ENCODE measurements at places on chromosomes 13 and 19.

GRCh38 chr13:46572752-46573431 is 19.9 kb downstream of the LRCH1 start:
- DNase-seq: no peak

- DNase-seq: no peak
Measured at GRCh38 chr13:43776006-43776405, 10.8 kb downstream of the ENOX1 start.

- no peak for DNase-seq
Measured at GRCh38 chr13:94286581-94286980, 192.9 kb downstream of the DCT start.

- no peak for DNase-seq
Measured at GRCh38 chr13:91135968-91136367, 211.5 kb upstream of the MIR17HG start.

DNA sequence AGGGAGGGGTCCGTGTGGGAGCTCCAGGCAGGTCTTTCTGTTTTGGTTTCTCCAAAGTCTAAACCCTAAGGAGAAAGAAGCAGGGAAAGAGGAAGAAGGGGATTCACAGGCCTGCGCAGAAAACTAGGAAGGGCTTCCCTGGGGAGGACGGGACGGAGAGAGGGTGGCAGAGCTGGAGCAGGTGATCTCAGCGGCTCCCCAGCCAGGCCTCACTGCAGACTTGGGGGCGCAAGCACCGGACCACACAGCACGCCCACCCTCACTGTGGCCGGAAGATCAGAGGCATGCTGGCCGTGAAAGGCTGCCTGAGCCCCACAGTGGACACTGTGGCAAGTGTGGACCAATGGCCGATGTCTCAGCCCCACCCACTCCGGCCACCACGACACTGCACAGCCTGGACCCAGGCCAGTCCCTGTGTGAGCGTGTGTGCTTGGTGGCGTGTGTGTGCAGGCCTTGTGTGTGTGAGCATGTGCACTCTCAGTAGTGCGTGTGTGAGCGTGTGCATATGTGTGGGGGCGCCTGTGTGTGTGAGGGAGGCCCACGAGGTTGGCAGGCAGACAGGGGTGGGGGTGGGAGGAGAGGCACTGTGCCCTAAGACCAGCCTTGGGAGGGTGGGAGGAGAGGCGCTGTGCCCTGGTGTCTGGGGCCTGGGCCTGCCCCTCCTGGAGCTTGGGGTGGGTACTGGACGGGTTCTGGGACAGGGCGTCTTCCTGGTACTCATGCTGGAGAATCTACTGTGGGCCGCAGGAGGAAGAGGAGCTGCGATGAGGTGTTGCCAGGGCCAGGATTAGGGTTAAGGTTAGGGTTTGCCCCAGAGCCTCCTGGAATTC is 15.4 kb upstream of the TMEM255B start:
- DNase-seq: no peak

DNA sequence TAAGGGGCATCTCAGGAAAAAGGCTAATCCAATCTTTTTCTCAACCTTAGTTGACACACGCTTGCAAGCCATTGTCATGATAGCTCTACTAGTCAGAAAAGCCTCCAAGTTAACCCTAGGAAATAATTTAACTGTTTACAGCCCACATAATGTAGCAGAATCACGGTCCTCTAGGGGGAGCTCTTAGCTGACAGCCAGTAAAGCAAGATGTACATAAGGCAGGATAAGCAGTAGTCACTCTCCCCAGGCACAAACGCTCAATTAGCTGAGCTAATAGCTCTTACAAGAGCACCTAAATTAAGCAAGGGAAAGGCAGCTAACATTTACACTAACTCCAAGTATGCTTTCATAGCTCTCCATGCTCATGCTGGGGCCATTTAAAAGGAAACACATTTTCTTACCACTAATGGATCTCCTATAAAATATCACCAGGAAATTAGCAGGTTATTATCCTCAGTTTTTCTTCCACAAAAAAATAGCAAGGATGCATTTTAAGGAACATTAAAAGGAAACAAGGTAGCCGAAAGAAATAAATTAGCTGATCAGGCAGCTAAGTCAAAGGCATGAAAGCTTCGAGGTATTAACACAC is 33.7 kb upstream of the ZSCAN5A start:
- DNase-seq: no peak

DNA sequence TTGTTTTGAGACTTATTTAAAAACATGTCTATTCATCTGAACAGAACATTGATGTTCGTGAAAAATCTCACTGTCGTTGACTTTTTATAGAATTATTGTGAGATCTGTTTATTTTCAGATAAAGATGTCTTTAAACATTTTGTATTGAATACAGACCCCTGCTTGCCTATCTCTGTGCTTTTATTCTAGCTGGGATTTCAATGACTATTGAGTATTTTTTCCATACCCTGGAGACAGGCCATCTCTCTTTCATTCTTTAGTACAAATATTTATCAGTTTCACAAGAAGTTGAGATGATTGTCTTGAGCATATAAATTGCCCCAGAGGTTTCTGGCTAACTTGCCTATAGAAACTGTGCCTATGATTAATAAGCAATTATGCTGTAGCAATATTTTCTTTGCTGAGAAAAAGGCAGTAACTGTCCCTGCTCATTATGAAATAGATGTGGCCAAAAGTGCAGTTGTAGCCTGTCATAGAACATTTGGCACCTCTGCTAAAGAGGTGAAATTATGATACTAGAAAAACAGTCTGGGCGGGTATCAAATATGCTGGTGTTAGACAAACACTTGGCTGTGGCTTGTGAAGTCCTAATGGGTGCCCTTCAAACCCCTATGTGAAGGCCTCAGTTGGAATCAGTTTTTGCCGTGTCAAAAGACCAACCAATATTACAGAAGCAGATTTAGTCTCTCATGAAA is 360.6 kb downstream of the HS6ST3 start:
- no peak for DNase-seq

DNA sequence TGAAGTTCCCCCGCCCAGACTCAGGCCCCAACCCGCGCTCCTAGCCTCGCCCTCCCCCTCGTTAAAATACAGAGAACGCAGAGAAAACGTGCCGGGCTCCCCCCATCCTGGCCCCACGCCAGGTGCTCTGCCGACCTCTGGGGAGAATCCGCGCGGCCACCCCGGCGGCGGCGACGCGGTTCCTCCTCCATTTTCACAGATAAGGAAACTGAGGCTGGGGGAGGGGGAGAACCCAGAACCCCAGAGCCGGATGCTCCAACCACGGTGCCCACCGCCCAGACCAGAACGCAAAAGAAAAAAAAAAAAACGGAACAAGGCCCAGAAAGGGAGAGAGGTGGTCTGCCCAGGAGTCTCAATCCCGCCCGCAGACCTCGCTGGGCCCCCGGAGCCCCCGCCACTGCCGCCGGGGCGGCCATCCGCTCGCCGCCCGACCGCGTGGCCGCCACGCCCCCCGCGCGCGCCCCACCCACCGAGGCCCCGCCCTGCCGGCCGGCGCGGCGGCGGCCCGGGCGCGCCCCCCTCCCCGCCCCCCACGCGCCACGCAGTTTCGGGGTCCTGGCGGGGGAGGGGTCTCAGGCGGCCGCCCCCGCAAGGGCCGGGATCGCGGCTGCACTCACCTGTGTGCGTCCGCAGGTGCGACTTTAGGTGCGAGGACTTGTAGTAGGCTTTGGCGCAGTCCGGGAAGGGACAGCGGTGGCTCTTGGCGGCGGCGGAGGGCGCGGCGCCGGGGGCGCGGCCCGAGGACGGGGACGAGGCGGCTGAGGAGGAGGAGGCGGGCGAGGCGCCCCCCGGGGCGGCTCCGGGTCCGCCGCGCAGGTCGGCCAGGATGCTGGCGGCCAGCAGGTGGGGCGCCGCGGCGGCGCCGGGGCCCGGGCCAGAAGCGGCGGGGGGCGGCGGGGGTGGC is 703 bp downstream of the KLF16 start:
- DNase-seq: peak; percentile 78

DNA sequence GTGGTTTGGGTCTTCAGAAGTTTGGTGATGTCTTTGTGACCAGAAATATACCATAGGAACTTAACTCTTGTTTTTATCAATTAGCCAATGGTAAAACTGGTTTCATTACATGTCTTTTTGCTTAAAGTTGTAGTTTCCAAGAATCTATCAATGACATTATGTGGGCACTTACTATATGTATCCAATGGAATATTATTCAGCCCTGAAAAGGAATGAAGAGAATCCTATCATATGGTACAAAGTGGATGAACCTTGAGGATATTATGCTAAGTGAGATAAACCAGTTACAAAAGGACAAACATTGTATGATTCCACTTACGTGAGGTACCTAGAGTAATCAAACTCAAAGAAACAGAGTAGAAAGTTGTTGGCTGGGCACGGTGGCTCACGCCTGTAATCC is 26.4 kb downstream of the RCBTB1 start:
- no peak for DNase-seq

- no peak for DNase-seq
Measured at GRCh38 chr19:34365463-34366401, 736 bp downstream of the GPI start.

- no peak for DNase-seq
Measured at GRCh38 chr13:96252903-96253302, 163.0 kb downstream of the HS6ST3 start.

- no peak for DNase-seq
Measured at GRCh38 chr13:23789576-23790346, 99.4 kb downstream of the MIPEP start.

- DNase-seq: no peak
Measured at GRCh38 chr13:100789481-100789880, 114.9 kb upstream of the TMTC4 start.
